Stimulated activated CD4-positive, alpha-beta T cell treated with anti-CD3 and anti-CD28 coated beads, Interleukin-2, amount 100 ng/mL, for 48 hours (primary cell): ENCODE measurements at places on chromosomes 16 and 17.

DNA sequence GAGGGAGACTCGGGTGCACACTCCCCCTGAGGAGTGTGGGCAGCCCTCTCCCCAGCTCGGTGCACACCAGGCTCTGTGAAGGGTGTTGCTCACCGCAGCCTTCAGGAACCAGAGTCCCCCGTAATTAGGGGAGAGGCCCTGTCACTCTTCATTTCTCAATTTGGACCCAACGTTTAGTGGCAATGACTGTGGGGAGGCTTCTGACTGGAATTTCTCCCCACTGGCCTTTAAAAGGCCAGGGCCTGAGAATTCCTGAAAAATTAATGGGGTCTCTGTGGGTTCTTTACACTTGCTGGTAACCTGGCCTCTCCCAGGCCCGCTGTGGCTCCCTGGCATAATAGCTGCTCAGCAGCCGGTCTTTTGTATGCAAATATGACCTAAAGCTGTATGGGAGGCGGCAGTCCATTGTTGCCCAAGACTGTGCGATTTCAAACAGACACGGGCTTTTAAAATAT is 209.7 kb downstream of the MSI2 start:
- DNase-seq = no peak

DNA sequence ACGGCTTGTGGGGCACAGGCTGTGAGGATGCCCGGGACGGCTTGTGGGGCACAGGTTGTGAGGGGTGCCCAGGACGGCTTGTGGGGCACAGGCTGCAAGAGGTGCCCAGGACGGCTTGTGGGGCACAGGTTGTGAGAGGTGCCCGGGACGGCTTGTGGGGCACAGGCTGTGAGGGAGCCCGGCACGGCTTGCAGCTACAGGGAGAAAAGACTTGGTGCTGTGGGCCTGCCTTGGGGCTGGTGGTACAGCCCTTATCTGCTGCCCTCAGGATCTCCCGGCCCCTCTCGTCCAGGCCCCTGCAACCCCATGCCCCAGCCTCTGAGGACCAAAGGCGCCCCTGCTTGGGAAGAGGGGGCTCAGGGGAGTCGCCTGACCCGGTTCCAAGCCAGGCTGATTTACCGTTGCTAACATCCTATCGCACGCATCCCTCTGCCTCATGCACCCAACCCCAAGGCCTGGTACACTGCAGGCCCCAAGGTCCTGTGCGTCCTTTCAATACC is 5.0 kb upstream of the HBM start:
- no peak for DNase-seq

DNA sequence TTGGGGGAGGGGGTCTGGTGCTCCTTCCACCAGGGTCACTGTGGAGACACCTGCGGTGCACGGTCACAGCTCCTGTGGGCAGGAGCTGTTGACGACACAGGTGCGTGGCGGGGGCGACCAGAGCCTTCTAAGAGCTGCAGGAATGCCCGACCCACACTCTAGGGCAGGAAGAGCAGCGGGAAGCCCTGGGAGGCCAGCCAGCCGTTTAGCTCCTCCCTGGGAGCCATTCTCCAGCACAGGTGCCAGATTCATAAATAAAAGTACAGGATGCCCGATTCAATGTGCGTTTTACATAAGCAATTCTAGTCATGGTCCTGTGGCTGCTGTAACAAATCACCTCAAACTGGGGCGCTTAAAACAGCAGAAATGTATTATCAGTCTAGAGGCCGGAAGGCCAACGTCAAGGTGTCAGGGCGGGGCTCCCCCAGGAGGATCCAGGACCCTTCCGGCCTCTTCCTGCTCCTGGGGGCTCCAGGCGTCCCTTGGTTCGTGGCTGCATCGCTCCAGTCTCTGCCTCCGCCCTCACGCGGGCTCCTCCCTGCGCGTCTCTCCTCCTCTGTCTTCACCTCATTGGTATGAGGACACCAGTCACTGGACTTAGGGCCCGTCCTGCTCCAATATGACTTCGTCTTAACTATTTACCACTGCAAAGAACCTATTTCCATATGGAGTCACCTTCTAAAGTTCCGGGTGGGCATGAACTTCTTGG is 155.4 kb downstream of the FOXL1 start:
- no peak for DNase-seq

GRCh38 chr17:75548813-75549212 is 23.3 kb downstream of the LLGL2 start:
- DNase-seq = no peak

DNA sequence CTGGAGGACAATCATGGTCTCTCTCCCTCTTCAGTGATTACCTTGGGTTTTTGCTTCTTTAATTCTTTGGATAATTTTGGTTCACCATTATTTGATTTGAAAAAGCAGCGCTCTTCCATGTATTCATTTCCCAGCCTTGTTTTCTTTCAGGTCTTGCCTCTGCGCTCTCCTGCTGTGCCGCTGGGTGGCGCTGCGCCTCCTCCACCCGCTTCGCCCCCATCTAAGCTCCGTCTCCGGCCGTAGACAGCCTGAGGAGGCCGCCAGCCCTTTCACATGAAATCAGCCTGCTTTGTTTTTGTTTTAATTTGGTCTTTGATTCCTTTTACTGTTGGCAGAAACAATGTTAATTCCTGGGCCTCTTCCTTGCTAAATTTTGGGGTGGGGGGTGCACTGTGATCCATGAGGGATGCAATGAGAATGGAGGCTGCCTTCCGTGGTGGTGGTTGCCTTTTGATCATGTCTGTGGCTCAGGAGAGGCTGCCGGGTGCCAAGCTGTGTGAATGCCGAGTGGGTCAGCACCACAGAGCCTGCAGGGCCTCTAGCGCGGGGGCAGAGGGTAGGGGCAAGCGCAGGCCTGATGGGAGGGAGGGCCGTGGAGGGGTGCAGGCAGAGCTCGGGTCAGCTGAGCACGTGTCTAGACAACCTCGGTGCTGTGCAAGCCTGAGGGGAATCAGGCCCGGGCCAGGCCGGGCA is 64.1 kb downstream of the PLD6 start:
- DNase-seq = peak; percentile 23

GRCh38 chr16:89113152-89113547 is 19.5 kb downstream of the ACSF3 start:
- no peak for DNase-seq

DNA sequence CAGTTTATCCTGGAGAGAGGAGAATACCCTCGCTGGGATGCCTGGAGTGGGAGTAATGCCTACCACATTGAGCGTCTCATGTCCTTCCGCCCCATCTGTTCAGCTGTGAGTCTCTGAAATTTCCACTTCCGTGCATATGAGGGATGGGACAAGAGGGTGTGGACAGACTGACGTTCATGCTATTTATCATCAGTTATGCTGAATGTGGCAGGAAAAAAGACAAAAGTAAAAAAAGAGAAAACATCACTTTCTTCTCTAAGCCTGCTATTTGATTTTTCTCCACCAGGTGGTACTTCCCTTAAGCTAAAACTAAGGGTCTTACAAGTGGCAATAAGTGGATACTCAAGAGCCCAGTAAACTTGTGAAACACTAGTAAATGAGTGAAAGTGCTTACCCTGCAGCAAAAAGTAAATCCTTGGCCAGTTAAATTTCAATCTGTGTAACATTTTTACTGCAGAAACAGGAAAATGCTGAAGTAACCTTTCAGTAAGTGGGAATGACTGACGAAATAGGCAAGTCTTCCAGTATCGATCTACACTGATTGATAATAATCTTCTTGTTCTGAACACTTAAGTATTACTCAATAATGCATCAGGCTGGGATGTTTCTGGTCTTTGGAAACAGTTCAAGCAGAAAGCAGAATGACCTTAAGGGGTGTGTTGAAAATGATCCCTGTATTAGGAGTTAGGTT is 5.6 kb downstream of the CRYBA1 start:
- no peak for DNase-seq

DNA sequence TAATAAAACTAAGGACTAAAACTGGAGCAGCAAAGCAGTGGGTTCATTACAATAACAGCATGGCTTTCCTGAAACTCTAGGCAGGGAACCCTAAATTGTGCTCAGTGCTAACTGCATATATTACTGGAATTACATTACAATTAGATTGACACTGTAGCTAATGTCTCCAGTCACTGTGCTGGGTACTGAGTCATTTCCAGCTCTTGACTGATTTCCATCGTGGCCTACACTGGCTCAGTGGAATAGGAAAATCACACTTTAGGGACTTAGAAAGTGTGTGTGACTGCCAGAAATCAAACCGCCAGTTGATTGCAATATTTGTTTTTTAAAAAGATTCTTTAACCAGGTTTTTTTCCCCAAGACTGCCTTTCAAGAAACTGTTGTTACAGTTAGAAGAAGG is 1447.4 kb upstream of the GOT2 start:
- DNase-seq = no peak

- DNase-seq = no peak
Measured at GRCh38 chr17:40615068-40615840, 32.4 kb downstream of the SMARCE1 start.

- DNase-seq = no peak
Measured at GRCh38 chr17:14605267-14605599, 304.4 kb downstream of the HS3ST3B1 start.

DNA sequence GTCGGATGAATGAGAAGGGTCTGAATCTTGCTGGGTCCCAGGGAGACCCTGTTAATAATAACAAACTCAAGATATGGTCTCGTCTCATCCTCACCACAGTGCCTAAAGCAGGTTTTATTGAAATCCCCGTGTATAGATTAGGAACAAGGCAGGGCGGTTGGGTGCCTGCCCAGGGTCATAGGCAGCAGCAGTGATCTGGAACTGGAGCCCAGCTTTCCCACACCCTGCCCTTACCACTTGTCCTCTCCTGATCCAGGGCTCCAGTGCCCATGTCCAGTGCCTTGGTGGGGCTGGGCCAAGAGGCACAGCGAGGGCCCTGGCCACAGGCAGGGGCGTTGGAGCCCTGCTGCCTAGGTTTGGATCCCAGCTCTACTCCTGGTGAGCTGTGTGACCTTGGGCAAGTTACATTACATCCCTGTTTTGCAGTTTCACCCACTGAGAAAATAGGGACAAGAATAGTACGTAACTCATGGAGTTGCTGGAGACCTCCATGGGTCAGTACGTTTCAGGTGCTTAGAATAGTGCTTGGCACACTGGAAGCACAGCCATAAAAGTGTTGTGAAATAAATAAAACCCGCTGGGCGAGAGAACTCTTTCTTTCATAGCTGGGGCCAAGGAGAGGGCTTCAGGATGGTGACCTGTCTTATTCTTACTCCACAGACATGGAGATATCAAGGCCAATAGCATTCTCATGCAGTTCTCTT is 13.9 kb downstream of the SOCS3 start:
- no peak for DNase-seq

GRCh38 chr16:89401641-89402445 is 88.5 kb downstream of the ANKRD11 start:
- DNase-seq = no peak

GRCh38 chr17:8904201-8904600 is 36.7 kb upstream of the PIK3R6 start:
- no peak for DNase-seq

DNA sequence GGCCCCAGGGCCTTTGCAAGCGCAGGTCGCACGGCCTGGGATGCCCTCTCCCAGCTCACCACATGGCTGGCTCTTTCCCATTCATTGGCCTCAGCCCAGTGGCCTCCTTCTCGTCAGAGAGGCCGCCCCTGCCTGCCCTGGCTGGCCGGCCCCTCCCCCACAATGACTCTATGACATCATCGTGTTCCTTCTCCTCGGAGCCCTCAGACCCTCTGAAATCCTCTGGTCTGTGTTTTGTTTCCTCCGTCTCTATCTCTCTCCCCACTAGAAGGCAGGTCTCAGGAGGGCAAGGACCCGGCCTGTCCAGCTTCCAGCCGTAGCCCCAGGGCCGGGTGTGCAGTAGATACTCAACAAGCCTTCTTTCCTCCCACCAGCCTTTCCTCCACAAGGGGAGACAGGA is 164.8 kb upstream of the FOXF1 start:
- no peak for DNase-seq

GRCh38 chr16:85402910-85403692 is 210.0 kb upstream of the GSE1 start:
- DNase-seq = no peak

- DNase-seq = no peak
Measured at GRCh38 chr17:27585153-27585681, 45.8 kb upstream of the LGALS9 start.

- DNase-seq = peak; percentile 64
Measured at GRCh38 chr16:67936124-67936879, at the start of gene PSMB10. PSMB10 (minus strand) TSS chr16:67936850; CDS start chr16:67936749, 101 bp downstream.

DNA sequence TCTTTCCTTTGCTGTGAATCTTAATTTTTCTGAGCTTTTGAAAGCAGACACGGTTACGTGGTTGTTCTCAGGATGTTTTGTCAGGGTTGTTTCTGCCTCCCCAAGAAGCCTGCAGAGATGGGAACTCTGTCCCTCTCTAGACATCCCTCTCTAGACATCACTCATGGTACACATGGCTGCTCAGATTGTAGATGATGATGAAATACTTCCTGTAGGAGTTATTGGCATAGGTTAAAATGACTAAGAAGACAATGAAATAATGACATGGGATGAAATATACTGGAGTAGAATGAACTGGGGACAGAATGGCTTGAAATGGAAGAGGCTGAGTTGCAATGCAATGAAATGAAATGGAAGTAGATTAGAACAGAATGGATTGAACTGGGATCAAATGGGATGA is 253.4 kb downstream of the SHISA9 start:
- DNase-seq = no peak

- no peak for DNase-seq
Measured at GRCh38 chr17:47934856-47935255, 6.5 kb upstream of the PNPO start.

DNA sequence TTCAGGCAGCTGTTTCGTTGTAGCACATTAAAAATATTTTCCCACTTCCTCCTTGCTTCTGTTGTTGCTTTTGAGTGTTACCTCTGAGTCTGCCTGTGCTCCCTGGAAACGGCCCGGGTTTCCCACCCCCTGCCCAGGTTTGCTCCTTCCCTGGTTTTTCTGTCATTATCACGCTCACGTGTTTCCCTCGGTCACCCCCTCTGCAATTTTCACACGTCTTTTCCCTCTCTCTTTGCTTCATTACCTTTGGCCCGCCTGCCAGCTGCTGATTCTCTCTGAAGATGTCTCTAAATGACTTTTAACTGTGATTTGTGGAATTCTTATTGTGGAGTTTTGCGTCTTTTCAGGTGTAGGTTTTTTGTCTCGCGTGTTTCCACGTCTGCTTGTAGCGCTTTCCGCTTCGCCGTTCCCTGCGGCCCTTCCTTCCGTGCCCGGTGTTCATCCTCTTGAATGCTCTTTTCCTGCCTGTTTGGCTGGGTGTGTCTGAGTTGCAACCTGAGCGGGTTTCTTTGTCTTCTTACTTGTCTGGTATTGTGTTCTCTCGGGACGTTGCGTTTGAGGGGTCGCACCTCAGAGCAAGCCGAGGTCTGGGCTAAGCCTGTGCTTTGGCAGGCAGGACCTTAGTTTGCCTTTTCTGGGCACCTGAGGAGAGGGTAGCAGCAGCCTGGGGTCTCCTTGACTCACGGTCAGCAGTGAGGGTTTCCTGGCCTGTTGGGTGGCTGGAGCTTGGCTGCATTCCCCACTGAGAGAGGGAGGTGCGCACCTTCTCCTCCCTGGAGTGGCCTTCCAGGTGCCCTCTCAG is 96.3 kb upstream of the ZNF750 start:
- DNase-seq = no peak

- peak; percentile 85 for DNase-seq
Measured at GRCh38 chr17:45428050-45428617, 4.5 kb downstream of the ARHGAP27 start.

DNA sequence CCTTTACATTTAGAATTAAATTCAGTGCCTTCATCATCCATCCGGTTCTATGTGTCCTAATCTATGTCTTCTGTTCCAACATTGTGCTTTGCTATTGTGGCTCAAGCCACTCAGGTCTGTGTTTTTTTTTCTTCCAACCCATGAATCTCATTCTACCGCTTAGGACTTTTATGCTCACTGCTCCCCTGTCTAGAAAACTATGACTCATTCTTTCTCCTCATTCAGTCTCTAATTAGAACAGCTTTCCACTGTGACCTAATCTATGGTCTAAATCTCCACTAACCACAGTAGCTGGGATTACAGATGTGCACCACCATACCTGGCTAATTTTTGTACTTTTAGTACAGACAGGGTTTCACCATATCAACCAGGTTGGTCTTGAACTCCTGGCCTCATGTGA is 418.7 kb downstream of the KCNJ2 start:
- DNase-seq = no peak
